ENCODE measurements at places on chromosomes 6 and 20.

GRCh38 chr20:610130-611046 is at the start of gene TCF15:
TSS of gene TCF15 (minus strand) at chr20:610309. CDS start at chr20:610237, 72 bp downstream.
- DNase-seq, result no peak

DNA sequence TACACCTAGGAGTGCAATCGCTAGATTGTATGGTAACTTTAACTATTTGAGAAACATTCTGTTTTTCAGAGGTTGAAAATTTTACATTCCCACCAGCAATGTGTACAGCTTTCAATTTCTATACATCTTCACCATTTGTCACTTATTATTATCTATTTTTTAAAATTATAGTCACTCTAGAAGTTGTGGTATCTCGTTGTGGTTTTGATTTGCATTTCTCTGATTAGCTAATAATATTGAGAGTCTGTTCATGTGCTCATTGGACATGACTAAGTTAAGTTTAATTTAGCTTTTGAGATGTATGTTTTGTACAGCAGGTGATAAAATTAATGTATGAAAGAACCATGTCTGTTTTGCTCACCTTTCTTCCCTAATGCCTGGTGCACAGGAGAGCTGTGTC is 34.8 kb upstream of the PLCB1 start:
- no peak for DNase-seq

DNA sequence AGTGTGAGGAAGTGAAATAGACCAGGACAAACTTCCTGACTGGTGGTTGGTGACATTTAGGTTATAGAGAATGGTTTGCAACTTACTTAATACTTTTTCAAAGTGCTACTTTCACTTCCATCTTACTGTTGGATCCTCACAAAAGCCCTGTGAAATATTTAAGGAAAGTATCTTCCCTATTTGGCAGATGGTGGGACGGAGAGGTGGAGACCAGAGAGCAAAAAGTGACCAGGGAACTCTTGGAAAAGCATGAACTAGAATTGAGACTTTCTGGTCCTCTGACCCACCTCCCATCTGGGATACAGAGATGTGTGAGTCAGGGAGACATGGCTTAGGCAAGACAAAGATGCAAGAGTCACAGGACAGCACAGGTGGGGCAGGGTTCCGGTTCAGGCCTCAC is 3.0 kb downstream of the TRIM10 start:
- DNase-seq, result no peak

GRCh38 chr20:19451231-19451922 is 238.9 kb downstream of the SLC24A3 start:
- DNase-seq, result no peak

DNA sequence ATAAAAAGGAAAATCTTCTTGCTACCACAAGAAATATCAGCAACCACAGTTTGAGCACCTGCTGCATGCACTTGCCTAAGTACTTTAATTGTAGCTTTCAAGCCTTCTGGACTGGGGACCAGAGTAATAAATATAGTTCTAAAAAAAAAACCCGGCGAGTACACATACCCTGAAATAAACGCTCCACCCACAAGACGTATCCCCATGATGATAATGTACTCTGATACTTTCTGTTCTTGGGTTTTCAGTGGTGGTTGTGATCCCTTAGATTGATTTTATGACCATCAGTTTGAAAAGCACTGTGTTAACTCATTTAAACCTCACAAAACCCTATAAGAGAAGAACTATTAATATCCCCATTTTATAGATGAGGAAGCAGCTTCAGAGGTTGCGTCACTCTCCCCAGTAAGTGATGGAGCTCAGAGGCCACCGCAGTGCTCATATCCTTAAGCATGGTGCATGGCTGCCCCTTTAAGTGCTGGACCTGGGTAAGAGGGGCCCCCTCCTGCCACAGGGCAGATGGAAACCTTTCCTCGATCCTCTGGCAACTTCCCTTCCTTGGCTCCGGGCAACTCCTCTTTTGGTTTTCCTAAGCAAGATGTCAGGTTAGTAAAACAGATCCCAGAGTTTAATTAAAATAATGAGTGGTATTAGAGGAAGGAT is 67.3 kb downstream of the KCNB1 start:
- DNase-seq, result no peak

DNA sequence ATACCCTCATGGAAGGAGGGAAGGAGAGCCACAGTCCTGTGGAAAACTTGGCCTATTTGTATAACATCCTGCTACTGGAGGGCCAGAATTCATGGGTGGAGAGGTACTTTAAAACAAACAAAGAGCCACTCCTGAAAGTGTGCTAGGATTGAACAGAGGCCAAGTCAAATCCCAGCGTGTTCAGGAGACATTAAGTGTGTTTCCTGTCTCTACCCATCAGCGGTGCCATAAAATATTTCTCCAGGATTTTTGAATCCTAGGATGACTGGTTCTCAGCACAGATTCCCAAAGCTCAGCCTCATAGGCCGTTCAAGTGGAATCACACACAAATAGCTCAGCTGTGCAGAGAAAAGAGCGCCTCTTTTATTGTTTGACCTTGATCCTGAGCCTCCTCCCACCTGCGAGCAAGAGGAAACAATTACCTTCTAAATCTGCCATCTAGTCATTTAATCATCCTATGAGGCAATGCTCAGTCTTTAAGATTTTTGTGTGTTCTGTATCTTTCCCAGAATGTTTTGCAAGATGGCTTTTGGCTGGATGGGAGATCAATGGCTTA is 31.8 kb upstream of the RALGAPA2 start:
- DNase-seq, result no peak

GRCh38 chr20:48080583-48080982 is 295.3 kb upstream of the SULF2 start:
- no peak for DNase-seq

DNA sequence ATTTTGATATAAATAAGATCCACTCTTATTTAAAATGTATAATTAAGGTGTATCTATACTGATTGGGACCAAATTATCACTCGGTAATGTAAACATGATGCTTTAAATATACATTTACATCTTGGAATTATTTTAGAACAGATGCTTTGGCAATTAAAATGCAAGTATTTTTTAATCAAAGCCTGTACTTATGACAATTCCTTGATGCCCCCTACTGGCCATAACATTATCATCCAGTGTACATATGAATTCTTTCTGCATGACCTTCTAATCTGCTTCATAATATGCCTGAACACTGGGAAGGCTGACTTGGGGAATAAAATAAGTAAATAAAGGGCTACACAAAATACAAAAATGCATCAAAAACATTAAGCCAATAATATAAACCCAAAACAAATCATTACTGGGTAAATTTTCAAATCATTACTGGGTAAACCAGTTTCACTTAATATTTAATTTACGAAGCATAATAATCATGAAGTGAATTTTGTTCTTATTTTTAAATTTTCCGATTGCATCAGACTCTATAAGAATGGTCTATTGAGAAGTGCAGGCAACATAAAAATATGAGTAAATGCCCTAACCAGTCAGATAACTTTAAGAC is 65.1 kb downstream of the CGA start:
- no peak for DNase-seq

GRCh38 chr6:44463728-44464450 is 76.4 kb downstream of the CDC5L start:
- DNase-seq, result no peak

DNA sequence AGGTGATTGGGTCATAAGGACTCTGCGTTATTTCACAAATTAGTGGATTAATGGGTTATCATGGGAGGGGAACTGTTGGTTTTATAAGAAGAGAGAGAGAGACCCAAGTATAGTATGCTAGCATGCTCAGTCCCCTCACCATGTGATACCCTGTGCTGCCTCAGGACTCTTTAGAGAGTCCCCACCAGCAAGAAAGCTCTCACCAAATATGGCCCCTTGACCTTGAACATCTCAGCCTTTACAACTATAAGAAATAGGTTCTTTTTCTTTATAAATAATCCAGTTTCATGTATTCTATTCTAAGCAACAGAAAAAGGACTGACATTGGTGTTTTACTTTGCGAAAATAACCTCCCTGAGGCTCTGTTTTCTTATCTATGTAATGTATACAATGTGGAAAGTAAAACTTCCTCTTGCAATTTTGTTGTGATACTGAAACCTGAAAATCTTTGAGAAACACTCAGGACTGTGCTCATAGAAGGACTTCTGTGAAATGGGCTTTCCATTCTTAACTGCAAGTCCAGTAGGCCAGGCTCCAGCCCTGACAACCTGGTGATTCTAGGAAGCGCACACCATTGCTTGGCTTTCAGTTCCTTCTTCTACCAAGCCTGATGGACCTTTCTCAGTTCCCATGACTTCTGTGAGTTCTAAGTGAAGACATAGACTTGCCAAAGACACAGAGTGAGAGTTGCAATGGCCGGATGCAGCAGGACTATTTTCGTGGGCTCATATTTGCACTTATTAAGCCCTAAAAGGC is 21.9 kb downstream of the SIRPD start:
- DNase-seq, result no peak

DNA sequence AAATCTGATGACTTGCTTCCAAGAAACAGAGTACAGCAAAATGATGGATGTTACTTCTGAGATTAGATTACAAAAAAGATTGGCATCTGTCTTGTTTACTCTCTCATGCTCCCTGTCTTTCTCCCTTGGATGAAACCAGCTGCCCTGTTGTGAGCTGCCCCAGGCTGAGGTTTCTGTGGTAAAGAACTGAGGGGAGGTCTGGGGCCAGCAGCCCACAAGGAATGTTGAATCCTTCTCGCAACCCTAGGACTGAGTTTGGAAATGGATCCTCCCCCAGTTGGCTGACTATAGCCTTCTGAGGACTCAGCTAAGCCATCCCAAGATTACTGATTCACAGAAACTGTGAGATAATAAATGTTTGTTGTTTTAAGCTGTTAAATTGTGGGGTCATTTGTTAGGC is 5.6 kb upstream of the HECA start:
- no peak for DNase-seq

- no peak for DNase-seq
Measured at GRCh38 chr6:33123732-33124524, 48.1 kb downstream of the HLA-DPB1 start.

- no peak for DNase-seq
Measured at GRCh38 chr6:44327096-44327495, 13.9 kb upstream of the AARS2 start.

GRCh38 chr6:131778169-131778568 is 29.7 kb upstream of the ENPP1 start:
- DNase-seq, result no peak

- no peak for DNase-seq
Measured at GRCh38 chr6:151440930-151441329, 11.0 kb downstream of the RMND1 start.

GRCh38 chr6:73569121-73569520 is 48.3 kb upstream of the EEF1A1 start:
- DNase-seq, result no peak

- no peak for DNase-seq
Measured at GRCh38 chr6:105474234-105474633, 71.4 kb upstream of the PREP start.

GRCh38 chr20:61779176-61779965 is 286.3 kb downstream of the TAF4 start:
- no peak for DNase-seq

GRCh38 chr6:166645896-166646295 is 18.8 kb upstream of the RPS6KA2 start:
- DNase-seq, result no peak

DNA sequence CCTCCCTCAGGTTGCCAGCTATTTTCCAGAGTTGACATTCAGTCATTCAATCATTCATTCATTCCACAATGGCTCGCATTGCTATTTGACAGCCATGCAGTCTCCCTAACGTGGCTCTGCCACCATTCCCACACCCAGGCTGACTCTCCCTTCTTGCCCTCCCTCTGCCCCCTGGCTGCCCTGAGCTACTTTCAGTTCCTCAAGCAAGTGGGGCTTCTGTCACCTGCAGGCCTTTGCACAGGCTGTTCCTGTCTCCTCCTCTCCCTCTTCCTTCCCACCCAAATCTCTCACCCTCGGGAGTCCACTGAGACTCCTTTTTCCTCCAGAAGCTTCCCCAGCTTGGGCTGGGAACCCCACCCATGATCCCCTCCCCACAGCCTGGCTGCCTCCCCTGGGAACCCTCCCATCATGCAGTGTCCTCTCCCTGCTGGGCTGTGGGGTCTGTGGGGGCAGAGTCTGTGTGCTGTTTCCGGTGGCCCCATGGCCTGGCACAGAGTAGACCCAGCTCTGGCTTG is 2.6 kb downstream of the PACSIN1 start:
- peak; percentile 40 for DNase-seq

DNA sequence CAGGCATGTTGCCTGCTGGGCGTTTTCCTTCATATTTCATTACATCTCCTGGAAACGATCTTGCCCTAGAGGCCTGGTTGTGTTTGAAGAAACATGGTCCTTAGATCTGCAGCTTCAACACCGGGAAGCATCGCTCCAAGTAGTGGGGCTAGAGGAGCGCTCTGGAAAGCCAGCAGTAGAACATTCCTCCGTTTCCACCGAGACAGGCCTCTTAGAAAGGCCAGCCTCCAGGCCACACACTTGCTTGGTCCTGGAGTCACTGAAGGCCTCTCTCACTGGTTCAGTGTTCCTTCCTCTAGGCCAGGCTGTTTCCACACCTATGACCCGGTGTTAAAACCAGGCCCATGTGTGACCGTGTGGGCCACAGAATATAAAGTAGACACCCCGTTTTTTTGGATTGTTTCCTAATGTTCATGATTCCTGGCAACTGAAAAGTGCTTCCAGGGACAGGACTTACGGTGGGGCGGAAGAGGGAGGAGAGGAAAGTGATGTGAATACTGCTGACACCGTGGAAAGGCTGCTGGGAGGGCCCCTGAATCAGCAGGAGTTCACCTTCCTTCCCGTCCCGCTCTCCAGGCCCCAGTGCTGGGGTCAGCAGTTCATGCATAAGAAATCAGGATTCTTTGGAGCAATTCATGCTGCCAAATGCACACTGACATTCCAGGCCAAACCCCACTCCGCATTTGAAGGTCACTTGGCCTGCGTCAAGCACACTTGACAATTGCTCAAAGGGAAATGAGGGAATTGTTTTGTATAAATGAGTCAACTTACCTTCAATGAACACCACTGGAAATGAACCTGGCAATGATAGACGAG is 83.8 kb downstream of the IYD start:
- DNase-seq, result no peak

DNA sequence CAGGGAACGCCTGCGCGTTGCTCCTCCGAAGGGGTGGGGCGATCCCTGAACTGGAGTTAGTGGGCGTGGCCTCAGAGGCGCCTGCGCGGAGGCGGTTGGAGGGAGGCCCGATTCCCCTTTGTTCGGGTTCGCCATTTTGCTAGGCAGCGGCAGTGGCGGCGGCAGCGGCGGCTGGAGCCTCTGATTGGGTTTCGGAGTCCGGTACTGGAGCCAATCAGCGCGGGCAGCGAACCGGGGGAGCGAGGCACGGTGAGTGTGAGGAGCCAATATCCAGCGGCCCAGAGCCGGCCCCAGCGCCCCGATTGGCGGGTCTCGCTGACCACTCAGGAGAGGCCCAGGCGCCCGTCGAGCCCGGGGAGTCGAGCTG is at the start of gene NFYA:
Gene NFYA (plus strand): TSS at position 139 of the 367 bp plus-strand sequence. CDS start 6,116 bp downstream, outside the sequence.
- no peak for DNase-seq

DNA sequence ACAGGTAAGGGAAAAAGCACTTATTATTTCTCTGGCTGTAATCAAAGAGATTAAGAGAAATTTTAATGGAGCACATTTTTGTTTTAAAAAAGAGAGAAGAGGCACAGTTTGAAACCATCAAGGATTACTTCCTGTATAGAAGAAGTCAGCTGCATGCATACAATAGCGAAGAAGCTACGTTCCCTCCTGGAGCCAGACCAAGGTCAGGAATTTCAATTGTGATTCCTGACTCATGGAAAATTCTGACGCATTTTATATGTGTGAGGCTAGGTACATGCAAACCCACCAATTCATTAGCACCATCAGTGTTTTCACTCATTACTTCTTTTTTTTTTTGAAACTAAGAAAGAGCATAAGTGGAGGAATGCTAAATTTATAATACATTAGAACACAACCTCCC is 232.7 kb upstream of the SGK1 start:
- DNase-seq, result no peak

- DNase-seq, result no peak
Measured at GRCh38 chr6:162866656-162867055, 138.9 kb downstream of the PACRG start.

All from activated B cell treated with CpG ODN at 0.5 μM for 24 hours (primary cell).